ENCODE measurements at places on chromosomes 3 and 15. TPM values are rescaled to one million over a fixed set of nuclear protein-coding genes. Genes with fewer than 3 reads are reported as not detected.
A peak's percentile ranks its signal among the peaks of the same experiment; 100 is the strongest.

Gene NR2E3
- total RNA-seq = not detected

GRCh38 chr15:34795267-34796081, at the start of gene ACTC1:
Gene ACTC1 (minus strand): TSS chr15:34795549. CDS start chr15:34794808, 741 bp downstream.
- H3K27ac ChIP-seq = no peak within 1 kb of the TSS
- peak within 1 kb of the TSS; percentile 7 for H3K4me3 ChIP-seq
- peaks cover 3% of the 10 kb centered on the region for H3K4me1 ChIP-seq
- peaks cover 80% of the 10 kb centered on the region for H3K27me3 ChIP-seq
- peaks cover 9% of the 10 kb centered on the region for H3K36me3 ChIP-seq

DNA sequence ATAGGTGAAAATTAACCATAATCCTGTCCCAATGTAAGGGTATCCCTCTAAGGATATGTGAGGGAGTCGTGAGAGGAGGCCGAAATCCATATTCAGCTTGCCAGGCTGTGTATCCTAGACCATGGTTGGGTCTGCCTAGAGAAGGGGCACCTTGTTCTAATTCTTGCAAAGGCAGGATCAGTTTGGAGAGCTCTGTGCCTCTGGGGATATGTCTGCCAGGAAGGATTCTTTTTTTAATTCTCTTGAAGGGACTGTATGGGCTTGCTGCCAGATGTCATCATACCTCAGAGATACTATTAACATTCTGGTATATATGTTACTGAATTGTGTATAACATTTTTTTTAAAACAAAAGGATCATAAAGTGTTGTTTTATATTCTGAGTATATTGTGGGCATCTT, 2.4 kb downstream of the ATP1B3 start:
- H3K4me1 ChIP-seq = peaks cover 30% of the 10 kb centered on the region
- H3K4me3 ChIP-seq = no peak overlapping the region
- H3K27ac ChIP-seq = no peak overlapping the region
- peaks cover 2% of the 10 kb centered on the region for H3K36me3 ChIP-seq

DNA sequence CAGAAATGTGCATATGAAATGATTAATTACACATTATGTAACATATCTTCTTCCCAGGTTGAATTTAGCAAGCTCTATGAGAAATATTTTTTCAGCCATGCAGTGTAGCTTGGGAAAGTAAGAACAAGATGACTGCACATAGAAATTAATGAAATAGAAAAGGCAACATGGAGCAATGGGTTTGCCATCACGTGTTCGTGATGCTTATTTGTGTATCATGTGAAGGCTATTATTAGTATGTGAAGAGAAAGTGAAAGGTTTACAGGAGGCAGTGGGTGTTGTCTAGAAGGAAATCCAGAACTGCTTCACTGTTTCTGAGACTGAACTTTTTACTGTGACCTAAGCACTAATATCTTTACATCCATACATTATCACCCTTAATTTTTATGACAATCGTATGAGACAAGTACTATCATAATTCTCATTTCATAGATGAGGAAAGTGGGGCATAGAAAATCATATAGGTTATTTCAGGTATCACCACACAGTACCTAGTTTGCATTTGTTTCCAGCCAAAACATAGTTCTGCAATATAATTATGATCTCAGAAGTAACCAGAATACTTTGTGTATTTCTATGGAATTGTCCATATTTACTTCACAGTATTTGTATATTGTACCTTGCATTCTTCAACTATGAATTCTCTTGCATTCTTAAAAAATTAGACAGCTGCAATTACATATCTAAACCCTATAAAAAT, 14.9 kb downstream of the SERPINI1 start:
- peaks cover 3% of the 10 kb centered on the region for H3K36me3 ChIP-seq
- no peak overlapping the region for H3K4me3 ChIP-seq
- peaks cover 19% of the 10 kb centered on the region for H3K4me1 ChIP-seq
- no peak for DNase-seq
- H3K27ac ChIP-seq = no peak overlapping the region
- H3K27me3 ChIP-seq = no peaks in the 10 kb centered on the region

DNA sequence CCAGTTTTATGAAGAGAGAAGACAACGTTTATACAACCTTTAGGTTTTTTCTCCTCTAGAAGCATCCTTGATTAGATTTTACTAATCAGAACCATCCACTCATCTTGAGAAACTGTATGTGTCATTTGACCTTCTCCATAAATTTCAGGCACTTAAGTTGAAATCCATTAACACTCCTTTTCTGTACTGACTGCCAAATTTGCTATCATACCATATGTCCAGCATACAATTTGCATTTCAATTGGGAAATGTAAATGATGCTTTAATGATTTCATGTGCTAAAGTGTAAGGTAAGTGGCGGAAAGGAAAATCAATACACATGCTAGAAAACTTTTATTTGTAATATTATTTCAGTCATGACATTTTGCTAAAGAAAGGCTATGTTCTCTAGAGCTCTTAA, 731.6 kb downstream of the GBE1 start:
- no peaks in the 10 kb centered on the region for H3K27me3 ChIP-seq
- no peak for DNase-seq
- H3K4me1 ChIP-seq = no peaks in the 10 kb centered on the region
